D341Med (cell line): ENCODE measurements at places on chromosomes 1 and 21.

GRCh38 chr21:35005560-35006224 is 43.4 kb downstream of the RUNX1 start:
- no peak for DNase-seq

DNA sequence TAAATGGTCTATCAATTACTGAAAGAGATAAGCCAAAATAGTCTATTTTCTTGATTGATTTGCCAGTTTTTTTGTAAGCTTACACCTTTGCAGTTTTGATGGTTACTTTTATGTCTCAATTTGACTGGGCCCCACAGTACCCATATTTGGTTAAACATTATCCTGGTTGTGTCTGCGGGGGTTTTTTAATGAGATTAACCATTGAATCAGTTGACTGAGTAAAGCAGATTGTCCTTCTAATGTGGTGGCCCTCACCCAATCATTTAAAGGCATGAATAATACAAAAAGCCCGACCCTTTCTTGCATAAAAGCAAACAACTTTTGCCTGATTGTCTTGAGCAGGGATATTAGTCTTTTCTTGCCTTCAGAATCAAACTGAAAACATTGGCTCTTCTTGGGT is 650.0 kb upstream of the RGS18 start:
- no peak for DNase-seq

GRCh38 chr1:218755128-218755527 is 410.0 kb downstream of the TGFB2 start:
- no peak for DNase-seq

- no peak for DNase-seq
These were observed 153.9 kb upstream of the CAMK1G start for GRCh38 chr1:209429611-209430010.

DNA sequence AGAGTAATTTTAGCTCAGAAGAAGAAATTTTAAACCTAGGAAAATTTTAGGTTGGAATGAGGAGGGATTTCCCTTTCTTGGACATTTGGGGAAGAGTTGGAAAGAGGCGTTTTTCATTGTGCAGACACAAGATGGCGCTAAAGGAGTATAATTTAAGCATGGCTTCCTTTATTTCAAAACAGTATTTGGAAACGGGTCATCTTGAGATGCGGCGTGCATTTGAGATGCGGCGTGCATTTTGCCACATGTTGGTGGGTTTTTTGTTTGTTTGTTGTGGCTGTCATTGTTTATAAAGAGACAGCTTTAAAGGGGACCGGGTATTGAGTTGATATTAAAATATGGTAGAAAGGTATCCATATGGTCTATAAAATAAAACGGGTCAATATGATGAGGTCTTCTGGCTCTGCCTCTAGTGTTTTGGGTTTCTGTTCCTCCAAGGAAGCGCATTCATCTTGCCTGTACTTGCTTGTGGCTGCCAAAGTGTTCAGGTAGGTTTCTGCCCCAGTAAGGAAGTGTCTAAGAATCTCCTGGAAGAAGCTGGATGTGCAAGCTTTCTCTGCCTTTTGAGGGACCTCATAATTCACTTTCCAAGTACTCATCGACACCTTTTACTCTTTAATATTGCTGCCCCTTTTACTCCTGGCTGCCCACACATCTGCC is 210.3 kb downstream of the SLC35F3 start:
- peak; percentile 68 for DNase-seq

DNA sequence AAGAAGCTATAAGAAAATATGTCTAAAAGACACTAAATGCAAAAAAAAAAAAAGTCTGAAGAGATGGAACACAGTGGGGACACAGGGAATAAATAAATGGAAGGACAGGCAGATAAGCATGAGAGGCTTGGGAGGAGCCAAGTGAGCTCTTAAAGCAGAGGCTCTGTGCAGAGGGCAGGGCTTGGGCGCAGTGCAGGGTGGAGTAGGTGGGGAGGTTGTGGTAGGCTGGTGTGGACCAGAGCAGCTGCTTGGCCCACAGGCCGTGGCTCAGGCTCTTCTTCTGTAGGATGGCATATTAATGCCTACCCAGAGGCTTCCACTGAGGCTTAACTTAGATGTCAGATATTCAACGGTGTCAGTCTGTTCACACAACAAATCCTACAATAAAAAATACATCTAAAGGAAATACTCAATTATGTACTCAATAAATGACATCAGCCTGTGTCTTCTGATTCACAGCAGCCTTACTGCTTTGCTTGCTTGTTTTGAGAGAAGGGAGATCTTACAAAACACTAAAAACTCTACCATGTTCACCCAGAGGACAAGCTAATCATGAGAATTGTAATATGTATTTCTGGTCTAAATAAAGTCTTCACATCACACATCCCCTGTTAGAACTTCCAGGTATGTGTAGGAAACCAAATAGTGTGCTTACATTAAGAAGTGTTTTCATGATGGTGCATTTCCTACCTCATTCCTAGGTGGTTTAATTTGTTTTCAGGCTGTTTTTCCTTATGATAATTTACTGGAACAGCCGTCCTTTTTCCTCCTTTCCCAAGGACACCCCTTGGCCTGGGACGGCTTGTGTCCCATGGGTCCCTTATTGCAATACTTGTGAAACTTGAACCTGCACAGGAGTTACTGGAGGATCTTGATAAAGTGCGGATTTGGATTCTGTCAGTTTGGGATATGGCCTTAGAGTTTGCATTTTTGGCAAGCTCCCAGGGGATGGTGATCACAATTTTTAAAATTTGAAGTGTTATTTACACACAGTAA is 24.9 kb downstream of the DIP2A start:
- DNase-seq = no peak

- no peak for DNase-seq
These were observed at the start of gene LAMB3 for GRCh38 chr1:209652121-209652735. TSS of gene LAMB3 (minus strand) at chr1:209652425. CDS start at chr1:209650944, 1,481 bp downstream.

- no peak for DNase-seq
These were observed 286.3 kb downstream of the MATN1 start for GRCh38 chr1:30437059-30437576.

DNA sequence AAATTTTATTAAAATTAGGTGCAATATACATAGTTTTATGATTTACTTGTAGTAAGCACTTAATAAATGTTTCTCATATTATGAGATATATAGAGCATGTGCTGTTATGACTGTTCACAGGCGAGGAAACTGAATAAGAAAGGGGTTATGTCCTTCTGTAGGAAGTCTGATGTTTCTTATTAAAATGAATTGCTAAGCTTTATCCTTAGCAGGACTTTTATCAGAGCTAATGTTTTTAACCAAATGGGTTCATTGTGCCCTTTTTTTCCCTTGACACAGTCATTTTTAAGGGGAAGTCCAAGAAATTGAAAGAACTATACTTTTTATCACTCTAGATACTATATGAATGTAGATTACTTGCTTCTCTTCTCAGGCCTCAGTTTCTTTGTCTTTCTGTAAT is 285.2 kb downstream of the PTPRC start:
- no peak for DNase-seq

GRCh38 chr1:9714257-9714718 is 62.8 kb downstream of the PIK3CD start:
- DNase-seq = no peak

DNA sequence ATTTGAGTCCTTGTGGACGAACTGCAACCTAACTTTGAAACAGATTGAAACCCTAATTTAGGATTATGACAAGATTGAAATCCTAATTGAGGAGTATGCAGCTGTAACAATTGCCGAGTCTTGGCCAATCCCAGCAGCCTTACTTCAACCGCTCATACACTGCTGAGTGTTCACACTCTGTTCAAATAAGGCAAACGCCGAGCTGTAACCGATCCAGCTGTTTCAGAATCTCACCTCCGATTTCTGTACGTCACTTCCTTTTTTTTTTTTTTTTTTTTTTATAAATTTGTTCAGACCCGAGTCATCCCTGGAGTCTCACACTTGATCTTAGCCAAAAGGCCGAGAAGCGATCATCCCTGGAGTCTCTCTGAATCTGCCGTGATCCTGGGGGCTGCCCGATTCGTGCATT is 22.3 kb upstream of the ATP5PO start:
- no peak for DNase-seq

DNA sequence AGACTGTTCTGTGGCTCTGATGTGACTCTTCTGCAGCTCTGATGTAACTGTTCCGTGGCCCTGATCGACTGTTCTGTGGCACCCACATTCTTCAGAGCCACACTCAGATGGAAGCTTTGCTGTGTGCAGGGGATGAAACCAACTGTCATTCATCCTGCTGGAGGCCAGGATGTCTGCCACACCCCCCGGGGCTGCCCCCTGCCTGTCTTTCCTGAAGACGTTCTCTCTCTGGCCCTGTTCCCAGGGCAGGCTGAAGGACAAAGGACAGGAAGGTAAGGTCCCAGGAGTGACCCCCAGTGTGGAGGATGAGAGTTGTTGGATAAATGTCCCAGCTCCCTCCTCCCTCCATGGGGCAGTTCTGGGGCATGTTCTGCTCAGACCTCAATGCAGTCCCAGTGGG is 29.4 kb upstream of the UMODL1 start:
- no peak for DNase-seq

DNA sequence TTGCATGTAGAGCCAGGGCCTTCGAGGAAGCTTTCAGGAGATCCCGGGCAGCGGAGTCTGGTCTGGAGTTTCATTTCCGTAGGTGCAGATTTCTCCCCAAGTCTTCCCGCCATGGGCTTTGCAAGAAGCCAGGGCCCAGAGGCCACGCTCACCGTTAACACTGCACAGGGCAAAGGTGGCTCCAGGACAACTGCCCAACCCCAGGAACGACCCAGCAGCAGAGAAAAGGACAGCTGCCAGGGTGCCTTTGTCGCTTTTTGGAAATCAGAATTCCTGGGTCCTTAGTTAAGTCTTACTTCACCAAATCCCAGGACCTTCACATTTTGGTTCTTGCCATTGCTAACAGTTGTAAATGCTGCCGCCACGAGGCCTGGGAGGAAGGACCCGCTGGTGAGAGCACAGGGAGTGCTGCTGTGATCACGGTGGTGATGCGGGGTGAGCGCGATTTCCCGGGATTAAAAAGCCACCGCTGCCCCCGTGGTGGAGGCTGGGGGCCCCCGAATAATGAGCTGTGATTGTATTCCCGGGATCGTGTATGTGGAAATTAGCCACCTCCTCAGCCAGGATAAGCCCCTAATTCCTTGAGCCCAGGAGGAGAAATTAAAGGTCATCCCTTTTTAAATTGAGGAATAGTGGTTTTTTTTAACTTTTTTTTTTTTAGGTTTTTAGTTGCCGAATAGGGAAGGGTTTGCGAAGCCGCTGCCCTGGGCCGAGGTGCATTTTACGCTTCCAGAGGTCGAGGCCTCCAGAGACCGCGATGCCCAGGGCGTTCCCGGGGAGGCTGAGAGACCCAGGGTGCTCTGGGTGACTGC is 8.2 kb downstream of the SIM2 start:
- DNase-seq = no peak

DNA sequence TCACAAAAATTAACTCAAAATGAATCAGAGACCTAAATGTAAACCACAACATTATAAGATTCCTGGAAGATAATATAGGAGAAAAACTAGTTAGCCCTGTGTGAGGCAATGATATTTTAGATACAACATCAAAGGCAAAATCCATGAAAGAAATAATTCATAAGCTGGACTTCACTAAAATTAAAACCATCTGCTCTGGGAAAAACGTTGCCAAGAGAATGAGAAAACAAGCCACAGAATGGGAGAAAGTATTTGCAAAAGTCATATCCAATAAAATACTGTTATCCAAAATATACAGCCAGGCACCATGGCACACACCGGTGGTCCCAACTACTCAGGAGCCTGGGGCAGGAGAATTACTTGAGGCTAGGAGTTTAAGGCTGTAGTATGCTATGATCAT is 70.3 kb downstream of the SYF2 start:
- no peak for DNase-seq

DNA sequence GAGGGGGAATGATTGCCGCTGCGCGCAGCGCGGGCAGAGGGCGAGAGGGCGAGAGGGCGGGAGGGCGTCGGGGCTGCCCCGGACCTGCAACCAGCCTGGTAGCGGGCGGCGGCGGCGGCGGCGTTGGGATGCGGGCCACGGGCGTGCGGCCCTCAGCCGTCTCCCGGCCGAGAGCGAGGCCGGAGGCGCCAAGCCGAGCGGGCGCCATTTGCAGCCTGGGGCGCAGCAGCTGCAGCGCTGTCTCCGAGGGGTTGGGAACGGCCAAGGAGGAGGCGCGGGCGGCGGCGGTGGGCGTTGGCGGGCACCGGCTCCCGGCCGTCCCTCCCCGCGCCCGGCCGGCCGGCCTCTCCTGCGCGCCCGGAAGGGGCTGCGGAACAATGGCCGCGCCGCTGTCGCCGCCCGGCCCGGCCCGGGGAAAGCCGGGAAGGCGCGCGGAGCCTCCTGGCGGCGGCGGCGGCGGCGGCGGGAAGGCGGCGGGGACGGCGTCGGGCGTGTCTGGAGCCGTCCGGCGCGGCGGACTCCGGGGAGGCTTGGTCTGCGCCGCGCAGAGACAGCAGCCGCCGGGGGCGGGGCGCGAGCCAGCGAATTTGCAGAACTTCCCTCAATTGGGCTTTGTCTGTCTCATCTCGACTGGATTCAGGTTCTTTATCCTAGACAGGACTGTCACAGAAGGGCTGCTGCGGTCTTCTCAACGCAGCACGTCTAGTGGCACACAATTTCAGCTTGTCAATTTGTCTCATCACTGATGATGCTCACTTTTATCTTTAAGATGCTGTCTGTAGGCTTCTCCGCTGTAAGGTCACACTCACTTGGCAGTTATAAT is 35.7 kb downstream of the ZBTB8B start:
- peak; percentile 88 for DNase-seq

DNA sequence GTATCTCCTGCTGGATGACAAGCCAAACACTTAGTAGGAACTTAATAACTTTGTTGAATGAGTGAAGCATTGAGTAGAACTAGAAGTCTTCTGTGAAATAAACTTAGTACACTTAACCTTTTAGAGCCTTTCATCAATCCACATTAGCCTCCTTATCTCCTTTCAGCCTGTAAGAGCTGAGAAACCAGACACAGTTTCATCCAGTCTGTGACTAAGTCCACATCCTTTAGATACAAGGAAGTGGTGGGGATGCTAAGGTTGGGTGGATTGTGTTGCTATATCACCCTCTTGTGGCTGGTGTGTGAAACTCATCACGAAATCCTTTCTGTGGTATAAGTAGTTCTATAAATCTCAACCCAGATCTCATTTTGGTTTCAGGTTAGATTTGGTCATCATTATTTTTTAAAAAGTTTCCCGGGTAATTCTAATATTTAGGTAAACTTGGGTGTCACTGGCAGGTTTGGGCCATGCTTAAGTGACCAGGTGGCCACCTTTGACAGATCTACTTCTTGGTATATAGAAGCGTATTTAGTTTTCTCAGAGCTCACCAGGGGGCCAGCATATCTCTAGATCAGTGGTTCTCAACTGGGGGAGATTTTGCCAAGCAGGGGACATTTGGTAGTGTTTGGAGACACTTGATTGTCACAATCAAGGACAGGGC is 27.8 kb upstream of the CD84 start:
- DNase-seq = peak; percentile 72

DNA sequence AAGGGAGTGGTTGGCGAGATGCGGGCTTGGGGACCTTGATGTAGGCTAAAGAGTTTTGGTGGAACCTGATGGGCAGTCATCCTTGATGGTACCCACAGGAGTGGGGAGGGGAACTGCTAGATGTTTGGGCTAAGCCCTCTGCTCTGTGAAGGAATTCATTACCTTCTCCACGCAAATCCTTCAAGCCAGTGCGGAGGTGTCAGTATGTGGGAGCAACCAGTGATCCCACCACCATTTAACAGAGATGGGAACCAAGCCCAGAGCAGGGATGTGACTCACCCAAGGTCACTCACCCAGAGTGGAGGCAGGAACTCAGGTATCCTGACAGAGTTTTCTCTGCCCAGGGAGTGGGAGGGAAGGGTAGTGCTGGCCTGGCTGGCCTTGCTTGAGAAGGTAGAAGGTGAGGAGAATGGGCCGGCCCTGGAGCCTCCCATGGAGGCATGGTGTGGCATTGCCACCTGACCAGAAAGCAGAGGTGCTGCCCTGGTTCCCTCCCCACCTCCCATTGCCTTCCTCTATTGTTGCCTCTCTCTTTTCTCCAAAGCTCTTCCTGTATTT is 51.2 kb upstream of the STUM start:
- DNase-seq = peak; percentile 20

- DNase-seq = no peak
These were observed at the start of gene TRPM2 for GRCh38 chr21:44353191-44353970. TSS of gene TRPM2 (plus strand) at chr21:44353621. CDS start at chr21:44353701, 80 bp downstream.
